ENCODE measurements at places on chromosomes 5 and 9.

DNA sequence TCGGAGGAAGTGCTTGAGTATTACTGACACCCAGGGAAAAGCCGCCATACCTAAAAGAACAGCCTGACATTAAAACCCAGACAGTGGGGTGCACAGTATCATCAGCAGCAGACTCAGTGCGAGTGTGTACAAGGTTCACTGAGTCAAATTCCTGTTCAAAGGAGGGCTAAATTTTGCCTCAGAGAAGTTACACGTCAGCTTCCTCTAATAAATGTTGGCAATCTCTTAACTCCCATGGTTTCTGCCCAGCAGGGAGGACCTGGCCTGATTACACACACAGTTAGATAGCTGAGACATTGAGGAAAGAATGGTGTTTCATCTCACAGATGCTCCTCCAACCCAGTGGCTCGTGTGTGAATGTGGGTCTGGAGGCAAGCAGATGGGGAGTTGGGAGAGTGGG is 38.2 kb downstream of the NIPSNAP3B start:
- no peak for DNase-seq

DNA sequence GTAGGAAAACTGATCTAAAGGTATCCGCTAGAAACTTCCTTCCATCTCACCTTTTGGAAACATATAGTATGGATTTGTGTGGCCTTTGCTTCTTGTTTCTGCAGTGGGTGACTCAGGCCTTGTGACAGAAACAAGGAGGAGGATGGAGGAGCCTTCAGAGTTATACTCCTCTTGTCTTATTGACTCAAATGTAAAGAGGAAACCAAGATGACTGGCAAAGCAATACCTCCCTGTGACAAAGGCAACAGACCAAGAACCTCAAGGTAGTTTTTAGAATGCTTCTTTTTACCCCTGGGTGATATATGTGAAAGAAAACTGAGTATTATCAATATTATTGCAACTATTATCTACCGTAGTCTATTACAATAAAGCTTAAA is 123.3 kb upstream of the SLIT3 start:
- no peak for DNase-seq

- DNase-seq = no peak
Measured at GRCh38 chr9:29432191-29432590, 1858.9 kb upstream of the C9orf72 start.

DNA sequence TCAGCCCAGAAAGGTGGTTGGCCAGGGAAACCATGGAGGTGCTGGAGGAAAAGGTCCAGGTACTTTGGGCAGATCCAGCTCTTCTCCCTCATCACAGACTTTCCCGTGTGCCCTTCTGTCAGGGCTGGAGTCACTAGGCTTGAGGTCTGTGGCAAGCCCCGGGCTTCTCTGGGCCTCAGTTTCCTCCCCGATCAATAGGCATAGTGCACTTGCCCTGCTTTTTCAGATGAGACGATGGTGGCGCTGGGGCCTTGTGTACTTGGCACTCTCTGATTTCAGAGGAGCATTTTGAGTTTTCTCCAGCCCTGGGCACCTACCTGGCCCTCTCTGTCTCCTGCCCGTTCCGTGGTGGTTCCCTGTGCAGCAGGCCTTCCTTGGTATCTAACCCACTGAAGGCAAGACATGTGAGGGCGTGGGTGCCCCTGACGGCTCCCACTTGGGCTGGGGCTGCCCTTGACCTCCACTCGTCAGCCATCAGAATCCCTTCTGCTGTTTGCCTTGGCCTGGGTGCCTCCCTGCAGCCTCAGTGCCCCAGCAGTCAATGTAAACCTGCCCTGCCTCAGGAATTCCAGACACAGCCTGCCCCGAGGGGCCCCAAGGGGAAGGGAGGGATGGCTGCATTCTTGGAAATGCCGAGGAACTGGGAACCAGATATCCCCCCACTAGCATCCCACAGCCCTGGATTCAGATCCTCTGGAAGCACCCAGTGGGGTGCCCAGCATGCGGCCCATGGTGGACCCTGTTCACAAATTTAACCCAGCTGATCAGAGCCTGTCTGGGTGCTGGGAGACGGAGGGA is 66.3 kb upstream of the COL5A1 start:
- DNase-seq = no peak

- DNase-seq = no peak
Measured at GRCh38 chr5:88426441-88426840, 157.8 kb upstream of the TMEM161B start.

- DNase-seq = peak; percentile 35
Measured at GRCh38 chr5:63961598-63962161, 565 bp downstream of the HTR1A start.

DNA sequence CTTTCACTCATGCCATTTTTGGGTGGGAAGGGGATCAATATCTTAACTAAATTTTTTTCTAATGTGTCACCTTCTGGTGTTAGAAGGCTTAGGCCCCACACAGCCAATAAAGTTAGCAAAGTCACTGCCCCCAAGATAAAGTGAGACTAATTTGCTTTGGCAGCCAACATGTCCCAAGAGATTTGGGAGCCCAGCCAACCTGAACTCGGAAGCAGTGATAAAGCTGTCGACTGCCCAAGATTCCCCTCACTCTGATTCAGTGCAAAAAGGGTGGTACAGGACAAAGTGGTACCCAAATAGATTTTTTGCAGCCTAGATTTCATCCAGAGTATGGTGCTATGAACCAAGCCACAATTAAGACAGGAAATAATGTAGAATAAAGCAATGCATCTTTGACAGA is 572.5 kb upstream of the ARRDC3 start:
- no peak for DNase-seq

GRCh38 chr5:52846182-52846842 is 58.6 kb downstream of the ITGA1 start:
- no peak for DNase-seq

DNA sequence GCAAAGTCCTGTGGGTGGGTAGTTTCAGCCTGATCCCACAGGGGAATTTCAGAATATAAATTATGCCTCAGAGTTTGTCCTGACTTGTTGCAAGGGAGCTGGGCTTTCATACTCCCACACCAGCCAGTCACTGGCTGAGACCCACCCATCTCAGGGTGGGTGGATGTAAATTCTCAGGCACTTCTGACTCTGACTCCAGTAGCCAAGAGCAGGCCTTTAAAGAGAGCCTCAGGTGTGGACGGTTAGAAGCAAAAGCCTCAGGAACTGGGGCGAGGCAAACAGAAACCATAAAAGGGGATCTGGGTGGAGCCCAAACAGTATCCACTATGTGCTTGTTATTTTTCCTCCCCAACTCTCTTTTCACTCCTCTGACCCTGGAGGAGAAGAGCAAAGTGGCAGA is 28.6 kb upstream of the FBXW11 start:
- DNase-seq = no peak

GRCh38 chr5:17037751-17038150 is 101.7 kb upstream of the MYO10 start:
- DNase-seq = no peak

- DNase-seq = no peak
Measured at GRCh38 chr5:116626272-116626723, 51.7 kb upstream of the SEMA6A start.

GRCh38 chr5:176394881-176395675 is 6.5 kb downstream of the HIGD2A start:
- DNase-seq = no peak

DNA sequence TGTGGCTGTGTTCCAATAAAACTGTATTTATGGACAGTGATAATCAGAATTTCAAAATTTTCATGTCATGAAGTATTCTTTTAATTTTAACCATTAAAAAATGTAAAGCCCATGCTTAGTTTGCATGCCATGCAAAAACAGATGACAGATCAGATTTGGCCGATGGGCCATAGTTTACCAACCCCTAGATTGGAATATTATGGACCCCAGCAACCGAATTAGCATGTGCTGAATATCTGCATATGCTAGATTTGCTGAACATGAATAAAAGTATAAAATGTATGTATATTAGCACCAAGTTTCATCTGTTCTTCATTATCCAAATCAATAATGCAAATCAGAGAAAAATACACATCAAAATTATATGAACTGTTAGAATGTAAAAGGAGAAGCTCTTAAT is 158.5 kb upstream of the PPP1R2B start:
- no peak for DNase-seq

DNA sequence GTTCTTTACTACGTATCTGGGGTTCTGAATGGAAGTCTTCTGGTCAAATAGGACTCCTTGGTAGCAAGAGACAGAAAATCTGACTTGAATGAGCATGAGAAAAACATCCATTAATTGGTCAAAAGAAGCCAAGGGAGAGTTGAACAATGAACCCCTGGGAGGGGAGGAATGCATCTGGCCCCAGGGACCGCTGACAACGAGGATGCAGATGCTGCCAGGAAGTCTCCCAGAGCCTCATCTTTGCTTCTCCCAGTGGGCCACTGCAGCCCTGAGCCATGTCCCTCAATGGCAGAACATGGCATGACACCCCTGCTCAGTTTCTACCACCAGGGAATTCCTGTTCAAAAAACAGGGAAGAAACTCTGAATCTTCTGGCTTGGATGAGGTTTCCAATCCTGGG is 50.5 kb upstream of the ICE1 start:
- no peak for DNase-seq

DNA sequence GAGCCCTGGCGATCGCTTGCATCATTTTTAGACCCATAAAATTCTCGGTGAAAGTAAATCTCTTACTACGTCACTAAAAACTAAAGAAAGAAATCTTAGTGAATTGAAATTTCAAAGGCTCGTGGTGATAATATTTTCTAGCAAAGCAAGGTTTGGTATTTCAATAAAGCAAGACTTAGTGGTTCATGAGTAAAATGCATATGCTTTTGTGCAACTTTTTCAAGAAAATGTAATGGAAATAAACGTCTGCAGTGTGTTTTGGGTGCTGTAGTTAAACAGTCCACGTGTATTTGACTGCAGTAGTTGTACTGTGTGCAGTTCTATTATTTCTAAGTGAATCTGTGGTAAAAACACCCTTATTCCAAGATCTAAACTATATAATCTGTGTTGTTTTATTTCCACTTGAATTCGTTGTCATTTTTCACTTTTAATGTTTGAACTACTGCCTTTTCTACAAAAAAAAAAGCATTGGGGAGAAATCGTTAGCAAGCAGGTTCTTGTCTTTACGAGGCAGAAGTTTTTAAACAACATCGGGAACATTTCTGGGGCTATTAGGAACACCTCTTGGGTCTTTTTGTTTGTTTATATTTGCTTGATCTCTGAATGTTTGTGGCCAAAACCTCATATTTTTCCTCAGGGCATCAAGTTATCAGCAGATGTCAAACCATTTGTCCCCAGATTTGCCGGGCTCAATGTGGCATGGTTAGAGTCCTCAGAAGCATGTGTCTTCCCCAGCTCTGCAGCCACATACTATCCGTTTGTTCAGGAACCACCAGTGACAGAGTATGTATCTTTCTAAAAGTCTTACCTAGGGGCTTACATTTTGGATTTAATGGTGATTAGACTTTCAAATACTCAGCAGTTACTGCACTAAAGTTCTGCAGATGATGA is 960 bp downstream of the SECISBP2 start:
- no peak for DNase-seq

- peak; percentile 89 for DNase-seq
Measured at GRCh38 chr9:84953797-84954705, 284.5 kb downstream of the NTRK2 start.

DNA sequence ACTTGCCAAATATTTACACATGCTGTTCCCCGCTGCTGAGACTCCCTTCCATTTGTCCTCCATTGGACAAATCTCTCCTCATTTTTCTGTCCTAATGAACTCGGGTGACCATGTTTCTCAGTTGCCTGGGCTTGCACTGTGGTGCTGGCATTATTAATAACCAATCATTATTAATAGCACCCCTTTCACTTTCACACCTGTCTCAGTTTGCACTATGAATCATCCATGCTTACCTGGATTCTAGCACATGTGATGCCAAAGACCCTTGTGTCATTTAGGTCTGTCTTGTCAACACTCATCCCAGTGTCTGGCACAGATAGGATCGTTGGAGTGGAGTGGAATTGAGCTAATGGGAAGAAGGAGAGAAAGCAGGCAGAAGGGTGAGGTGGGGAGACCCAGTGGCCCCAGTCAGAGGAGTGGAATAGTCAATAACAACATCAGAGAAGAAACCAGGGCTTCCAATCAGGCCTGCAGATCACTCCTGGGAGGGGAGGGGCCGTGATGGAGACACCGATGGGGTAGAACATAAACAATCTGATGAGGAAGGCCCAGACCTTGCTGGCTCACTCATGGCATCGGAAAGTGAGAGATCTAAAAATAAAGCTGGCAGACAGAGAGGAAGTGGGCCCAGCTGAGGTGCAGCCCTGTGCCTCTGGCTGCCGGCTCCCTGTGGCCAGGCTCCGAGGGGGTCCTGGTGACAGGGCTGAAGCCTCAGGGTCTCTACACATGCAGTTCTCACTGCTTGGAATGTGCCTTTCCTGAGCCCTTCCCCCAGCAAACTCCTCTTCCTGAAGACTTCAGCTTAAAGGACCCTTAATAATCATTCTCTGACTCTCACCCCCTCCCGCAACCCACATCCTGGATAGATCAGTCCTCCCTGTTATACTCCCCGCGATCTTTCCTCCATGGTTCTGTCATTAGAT is 33.5 kb upstream of the CRB2 start:
- no peak for DNase-seq

- peak; percentile 37 for DNase-seq
Measured at GRCh38 chr9:128340691-128341434, 536 bp downstream of the SLC27A4 start.

GRCh38 chr5:157602505-157602904 is 26.9 kb upstream of the ADAM19 start:
- DNase-seq = no peak

- no peak for DNase-seq
Measured at GRCh38 chr5:142512043-142513042, 173.5 kb downstream of the FGF1 start.

GRCh38 chr5:139982157-139982974 is 60.7 kb downstream of the NRG2 start:
- DNase-seq = no peak

Measured in endothelial cell (in vitro differentiated cells).